ENCODE measurements at places on chromosomes 6 and 20.

GRCh38 chr6:113493991-113494390 lies 363.2 kb upstream of the MARCKS start:
- no peak for DNase-seq

GRCh38 chr20:10559266-10559665 lies 114.5 kb downstream of the JAG1 start:
- no peak for DNase-seq

- no peak for DNase-seq
These were observed 12.4 kb upstream of the CCN5 start for GRCh38 chr20:44702776-44703175.

GRCh38 chr6:105274678-105275077 lies 94.9 kb upstream of the POPDC3 start:
- DNase-seq, result no peak

DNA sequence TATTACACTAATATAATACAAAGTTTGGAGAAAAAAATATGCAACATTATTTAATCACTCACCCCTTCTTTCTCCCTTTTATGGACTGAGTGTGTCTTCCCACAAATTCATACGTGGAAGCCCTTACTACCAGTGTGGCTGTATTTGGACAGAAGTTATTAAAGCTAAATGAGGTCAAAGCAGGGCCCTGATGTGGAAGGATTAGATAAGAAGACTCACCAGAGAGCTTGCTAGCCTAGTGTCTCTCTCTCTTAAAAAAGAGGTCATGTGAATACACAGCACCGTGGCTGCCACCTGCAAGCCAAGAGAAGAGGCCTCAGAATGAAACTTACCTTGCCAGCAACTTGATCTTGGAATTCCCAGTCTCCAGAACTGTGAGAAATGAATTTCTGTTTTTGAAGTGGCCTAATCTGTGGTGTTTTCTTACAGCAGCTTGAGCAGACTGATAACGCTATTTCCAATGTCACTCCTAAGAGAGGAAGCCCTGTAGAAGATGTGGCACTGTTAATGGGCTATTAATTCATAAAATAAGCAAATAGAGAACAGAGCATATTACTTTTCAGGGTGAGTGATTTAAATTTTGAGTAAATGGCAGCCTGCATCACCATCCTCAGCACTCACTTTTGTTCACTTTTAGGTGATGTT lies 233.4 kb downstream of the TBC1D7 start:
- DNase-seq, result no peak

DNA sequence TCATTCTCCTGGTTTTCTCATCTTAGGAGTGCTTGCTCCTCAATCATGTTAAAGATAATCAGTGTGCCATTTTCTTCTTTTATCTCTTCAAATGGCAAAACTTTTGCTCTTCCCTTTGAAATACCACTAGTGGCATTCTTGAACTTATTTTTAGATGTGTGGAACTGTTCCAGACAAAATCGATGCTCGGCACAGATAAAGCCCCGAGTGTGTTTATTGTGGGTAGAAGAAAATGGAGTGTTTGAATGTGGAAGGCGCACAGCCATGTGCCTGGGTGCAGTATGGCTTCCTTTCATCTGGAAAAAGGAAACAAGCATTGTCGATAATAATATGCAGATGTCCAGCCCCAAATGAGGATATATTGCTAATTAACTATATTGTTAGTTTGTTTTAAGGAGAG lies 42.4 kb downstream of the ISM1 start:
- no peak for DNase-seq

DNA sequence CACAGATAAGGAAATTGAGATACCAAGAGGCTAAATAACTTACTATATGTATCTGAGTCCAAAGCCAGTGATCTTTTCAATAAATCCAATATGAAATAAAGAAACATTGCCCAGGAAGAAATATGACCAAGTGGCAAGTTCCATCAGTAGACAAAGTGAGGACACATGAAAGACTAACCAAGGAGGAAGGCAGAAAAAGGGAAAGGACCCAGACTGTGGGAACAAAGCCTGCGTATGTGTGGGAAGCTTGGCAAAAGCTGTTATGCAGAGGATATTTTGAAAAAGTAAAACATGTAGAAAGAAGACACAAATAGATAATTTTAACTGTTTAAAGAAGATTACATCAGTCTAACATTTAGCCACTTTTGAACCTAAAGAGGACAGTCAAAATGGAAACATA lies 264.4 kb upstream of the PRDM1 start:
- DNase-seq, result no peak

Measured in GM23338 (cell line).